ENCODE measurements at places on chromosomes 13 and 19.

GRCh38 chr19:45816236-45817009 is 1.3 kb upstream of the RSPH6A start:
- peak; percentile 31 for DNase-seq

DNA sequence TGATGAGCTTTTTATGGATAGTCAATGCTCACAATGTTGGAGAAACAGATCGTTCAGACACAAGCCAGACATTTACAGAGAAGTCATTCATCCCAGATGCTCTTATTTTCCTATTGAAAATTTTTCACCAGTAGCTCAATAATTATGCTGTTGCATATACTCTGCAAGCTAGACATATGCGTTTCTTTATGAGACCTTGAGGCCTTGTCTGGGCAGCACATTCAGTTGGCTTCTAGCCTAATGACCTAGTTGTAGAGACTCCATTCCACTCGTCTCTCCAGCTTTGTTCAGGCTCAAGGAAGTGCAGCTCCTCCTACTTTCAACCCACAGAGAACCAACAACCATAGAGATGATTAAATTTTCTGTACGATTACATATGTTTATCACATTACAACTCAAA is 237.7 kb downstream of the MZT1 start:
- no peak for DNase-seq

DNA sequence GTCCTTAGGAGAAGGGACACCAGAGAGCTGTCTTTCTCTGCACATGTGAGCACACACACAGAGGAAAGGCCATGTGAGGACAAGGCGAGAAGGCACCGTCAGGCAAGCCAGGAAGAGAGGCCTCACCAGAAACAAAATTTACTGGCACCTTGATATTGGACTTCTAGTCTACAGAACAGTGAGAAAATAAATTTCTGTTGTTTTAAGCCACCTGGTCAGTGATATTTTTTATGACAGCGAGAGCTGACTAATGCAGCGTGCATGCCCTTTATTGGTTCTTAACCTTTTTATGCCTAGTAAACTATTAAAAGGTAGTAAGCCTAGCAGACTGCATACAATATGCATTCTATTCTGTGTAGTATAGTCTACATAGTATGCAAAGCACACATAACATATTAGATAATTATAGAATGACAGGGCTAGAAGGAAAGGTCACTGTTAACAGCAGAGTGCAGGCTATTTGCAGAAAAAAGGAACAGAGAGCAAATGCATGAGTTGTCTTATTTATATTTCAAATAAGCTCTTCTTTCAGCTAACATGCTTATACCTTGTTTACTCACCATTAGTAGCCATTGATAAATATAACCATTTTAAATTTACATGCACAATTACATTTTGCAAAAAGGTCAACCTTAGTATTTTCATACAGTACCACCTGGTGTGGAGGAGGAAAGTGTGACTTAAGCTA is 25.2 kb upstream of the KATNAL1 start:
- DNase-seq = no peak

DNA sequence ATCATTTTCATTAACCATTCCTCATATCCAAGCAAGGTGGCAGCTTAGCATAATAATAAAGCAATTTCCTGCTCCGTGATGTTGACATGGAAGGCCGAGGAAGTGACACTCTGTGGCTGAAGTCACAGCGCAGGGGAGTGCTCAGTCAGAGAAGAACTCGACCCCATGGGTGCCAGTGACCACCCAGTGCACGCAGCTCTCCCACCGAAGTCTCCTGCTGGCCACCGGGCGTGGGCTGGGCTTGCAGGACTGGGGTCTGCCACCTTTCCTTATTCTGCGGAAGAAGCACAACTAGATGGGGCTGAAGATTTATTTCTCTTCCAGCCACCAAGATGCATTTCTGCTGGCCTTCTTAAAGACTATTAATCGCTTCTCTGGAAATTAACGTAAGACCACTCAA is 132.1 kb upstream of the SPACA7 start:
- DNase-seq = no peak

DNA sequence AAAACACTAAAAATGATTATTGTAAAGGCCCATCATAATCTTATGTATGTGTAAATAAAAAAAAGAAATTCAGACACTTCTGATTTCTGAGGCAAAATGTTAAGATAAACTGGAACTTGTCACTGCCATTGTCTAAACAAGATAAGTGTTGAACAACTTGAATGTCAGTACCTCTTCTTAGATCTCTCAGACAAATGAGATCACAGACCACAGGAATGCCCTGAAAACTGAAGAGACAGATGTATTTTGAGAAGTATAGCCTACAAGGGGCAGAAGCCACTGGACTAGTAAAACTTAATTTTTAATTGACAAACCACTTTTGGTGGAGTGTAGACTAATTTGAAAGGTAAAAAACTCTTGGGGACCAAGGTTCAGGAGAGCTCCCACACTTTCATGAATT is 375.5 kb upstream of the SLITRK5 start:
- no peak for DNase-seq

GRCh38 chr13:66879988-66880387 is 350.1 kb downstream of the PCDH9 start:
- no peak for DNase-seq

DNA sequence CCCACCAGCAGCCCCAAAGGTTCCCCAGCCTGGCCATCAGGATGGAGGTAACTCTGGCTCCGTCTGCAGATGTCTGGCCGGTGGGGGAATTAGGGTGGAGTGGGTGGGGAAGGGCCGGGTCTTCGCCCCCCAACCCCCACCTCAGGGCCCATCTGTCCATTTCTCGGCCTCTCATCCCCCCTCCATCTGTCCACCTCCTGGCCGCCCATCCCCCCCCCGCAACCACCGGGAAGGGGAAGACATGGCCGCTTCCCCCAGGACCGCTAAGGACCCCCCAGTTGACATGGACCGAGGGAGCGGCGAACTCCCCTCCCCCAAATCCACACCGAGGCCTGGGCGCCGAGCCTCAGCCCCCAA is 793 bp downstream of the LRFN1 start:
- no peak for DNase-seq

DNA sequence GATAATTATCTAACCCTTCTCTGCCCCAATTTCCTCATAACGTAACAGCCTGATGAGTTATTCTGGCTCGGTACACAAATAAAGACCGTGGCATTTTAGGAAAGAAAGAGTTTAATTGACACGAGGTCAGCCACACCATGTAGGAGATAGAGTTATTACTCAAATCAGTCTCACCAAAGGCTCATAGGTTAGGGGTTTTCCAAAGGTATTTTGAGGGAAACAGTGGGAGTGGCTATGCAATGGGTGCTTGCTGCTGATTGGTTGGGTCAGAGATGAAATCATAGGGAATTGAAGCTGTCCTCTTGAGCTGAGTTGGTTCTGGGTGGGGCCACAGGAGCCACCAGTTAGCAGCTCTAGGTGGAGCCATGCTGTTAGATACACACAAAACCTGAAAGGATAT is 137.5 kb downstream of the FREM2 start:
- DNase-seq = no peak

DNA sequence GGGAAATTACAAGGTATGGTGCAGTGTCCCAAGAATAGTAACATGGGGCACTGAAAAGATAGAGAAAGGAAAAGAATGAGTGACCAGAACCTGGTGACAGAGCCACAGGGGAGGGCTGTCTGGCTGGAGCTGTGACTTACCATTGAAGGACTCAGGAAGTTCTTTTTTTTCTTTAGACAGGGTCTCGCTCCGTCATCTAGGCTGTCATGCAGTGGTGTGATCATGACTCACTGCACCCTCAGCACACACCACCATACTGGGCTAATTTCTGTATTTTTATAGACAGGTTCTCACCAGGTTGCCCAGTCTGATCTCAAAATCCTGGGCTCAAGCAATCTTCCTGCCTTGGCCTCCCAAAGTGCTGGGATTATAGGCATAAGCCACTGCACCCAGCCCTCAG is 8.8 kb upstream of the CPB2 start:
- DNase-seq = no peak

- no peak for DNase-seq
These were observed 27.0 kb downstream of the SAE1 start for GRCh38 chr19:47157431-47158321.

GRCh38 chr13:109160887-109161669 is 531.7 kb downstream of the MYO16 start:
- no peak for DNase-seq

GRCh38 chr13:111854403-111854802 is 212.5 kb upstream of the SOX1 start:
- DNase-seq = no peak

GRCh38 chr19:22882797-22883196 is 50.7 kb downstream of the ZNF723 start:
- no peak for DNase-seq

GRCh38 chr13:109998684-109999533 is 212.5 kb upstream of the IRS2 start:
- no peak for DNase-seq

DNA sequence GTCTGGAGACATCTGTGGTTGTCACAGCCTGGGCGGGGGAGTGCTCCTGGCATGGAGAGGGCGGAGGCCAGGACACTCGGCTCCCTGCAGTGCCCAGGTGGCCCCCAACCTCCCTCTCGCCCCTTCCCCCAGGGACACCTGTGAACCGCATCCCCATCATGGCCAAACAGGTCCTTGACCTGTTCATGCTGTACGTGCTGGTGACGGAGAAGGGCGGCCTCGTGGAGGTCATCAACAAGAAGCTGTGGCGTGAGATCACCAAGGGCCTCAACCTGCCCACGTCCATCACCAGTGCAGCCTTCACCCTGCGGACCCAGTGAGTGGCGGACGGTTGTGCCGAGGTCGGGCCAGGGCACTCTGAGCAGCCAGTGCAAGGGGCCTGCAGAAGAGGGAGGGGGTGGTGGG is 20.0 kb upstream of the WDR18 start:
- no peak for DNase-seq

GRCh38 chr19:28878862-28879566 is 333.9 kb downstream of the UQCRFS1 start:
- DNase-seq = peak; percentile 22

Data from GM12892 (cell line).